Metanephros (tissue), 2 donors: ENCODE measurements at places on chromosomes 1 and 21. TPM values are rescaled to one million over a fixed set of nuclear protein-coding genes. Genes with fewer than 3 reads are reported as not detected.

The AMY2A gene
- not detected for total RNA-seq

The PLA2G4A gene
- total RNA-seq: 8.9 TPM

The SLC22A15 gene
- 8.5 TPM for total RNA-seq

The CTPS1 gene
- total RNA-seq: 14.4 TPM

The ANGPTL3 gene
- 1.2 TPM for total RNA-seq

The HMGB4 gene
- total RNA-seq: not detected

The DNASE2B gene
- not detected for total RNA-seq

The LINGO4 gene
- 0.47 TPM for total RNA-seq

The ADAM30 gene
- not detected for total RNA-seq

The PTGER3 gene
- 146 TPM for total RNA-seq

The SPRR2G gene
- total RNA-seq: not detected

The KCNN3 gene
- total RNA-seq: 5.3 TPM

The LYPD8 gene
- not detected for total RNA-seq

The TMEM201 gene
- total RNA-seq: 23.1 TPM

The IL19 gene
- 0.70 TPM for total RNA-seq

The TMEM82 gene
- total RNA-seq: 2.5 TPM

The CASQ1 gene
- total RNA-seq: 103 TPM

The BTBD8 gene
- total RNA-seq: 7.3 TPM

The CDC20 gene
- total RNA-seq: 24.5 TPM

The OR2AK2 gene
- not detected for total RNA-seq

The NGF gene
- 2.2 TPM for total RNA-seq

The LCE1F gene
- total RNA-seq: not detected
